MM.1S (cell line): ENCODE measurements at places on chromosomes 5 and 9.

- no peak for DNase-seq
These were observed 2326.0 kb upstream of the ACO1 start for GRCh38 chr9:30058463-30058862.

DNA sequence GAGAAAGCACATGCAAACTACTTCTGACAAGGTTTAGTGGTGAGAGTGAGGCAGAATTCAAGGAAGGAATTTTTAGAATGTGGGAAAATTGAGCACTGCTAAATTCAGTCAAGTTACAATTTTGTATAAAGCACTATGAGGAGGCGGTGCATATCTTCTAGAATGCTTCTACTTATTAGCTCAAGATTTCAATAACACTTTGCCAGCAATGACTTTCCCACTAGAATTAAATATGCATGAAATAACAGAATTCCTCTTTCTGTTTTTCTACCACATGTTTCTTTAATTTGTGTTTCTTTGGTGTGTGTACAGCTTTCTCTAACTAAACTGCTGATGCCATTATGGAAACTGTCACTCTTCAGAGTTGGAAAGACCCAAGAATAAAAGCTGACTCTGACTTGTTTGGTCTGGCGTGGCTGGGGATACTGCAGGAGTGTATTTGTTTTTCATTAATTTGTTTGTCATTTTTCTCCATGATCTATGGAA, 163.5 kb downstream of the ARSB start:
- DNase-seq, result no peak

DNA sequence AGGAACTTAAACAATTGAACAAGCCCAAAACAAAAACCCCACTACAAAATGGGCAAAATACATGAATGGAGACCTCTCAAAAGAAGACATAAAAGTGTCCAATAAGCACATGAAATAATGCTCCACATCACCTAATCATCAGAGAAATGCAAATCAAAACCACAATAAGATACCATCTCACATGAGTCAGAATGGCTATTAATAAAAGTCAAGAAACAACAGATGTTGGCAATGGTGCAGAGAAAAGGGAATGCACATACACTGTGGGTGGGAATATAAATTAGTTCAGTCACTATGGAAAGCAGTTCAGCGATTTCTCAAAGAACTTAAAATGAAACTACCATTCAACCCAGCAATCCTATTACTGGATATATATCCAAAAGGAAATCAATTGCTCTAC, 337.4 kb upstream of the GRIA1 start:
- DNase-seq, result peak; percentile 8

DNA sequence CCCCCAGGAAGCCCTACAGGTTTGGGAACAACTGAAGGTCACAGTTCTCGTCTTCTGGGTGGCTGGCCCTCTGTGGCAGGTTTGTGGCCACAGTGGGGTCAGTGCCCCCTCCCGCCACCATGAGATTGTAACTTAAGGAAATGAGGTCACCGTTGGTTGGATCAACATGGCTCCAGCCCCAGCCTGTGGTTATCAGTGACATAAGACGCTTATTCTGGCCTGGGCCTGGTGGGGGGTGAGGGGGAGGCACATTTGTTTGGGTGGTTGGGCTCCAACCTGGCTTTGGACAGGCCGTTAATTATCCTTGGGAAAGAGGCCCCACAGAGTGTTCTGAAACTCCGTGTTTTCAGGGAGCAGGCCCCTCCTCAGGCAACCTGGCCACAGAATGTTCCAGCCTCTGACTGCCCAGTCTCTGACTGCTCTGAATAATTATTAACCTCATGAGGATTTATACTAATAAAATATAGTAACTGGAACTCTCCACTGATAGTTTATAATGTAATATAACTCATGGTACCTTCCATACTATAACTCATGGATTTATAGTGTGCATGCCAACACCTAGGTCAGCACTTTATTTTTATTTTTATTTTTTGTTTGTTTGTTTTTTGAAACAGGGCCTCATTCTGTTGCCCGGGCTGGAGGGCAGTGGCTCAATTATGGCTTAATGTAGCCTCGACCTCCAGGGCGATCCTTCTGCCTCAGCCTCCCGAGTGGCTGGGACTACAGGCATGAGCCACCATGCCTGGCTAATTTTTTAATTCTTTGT, 58.0 kb upstream of the RPL26L1 start:
- no peak for DNase-seq

DNA sequence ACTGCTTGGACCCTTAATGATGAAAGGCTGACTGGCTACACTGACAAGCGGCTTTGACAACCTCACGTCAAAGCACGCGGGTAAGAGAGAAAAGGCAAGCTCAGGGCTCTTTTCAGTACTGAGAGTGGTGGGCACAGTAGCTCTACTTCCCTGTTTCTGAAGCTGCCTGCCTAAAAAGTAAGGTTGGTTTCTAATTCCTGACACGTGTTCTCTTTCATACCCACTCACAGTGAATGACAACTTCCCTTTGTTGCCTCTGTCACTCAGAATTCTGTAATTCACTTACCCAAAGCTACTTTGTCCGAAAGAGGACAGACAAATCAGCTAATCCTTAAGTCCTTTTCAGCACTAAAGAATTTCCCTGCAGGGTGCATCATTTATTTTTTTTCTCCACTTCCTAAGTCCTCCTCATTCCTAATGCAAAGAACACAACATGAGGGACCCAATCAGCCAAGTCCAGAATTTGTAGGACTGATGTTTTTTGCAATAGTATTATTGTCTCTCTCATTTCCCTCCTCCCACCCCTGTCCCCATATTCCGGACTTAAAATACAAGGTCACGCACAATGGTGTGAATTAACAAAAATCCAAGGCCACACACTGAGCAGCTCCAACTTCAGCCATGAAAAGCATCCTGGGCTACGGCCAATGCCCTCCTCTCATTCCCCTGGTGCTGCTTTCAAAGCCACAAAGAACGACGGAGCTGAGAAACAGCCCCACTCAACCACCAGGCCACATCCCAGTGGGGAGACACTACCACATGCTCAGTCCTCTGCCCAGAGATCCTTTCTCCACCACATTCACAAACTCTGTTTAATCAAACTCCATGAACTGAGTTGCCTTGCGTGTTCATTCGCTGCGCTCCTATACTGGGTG, 221.0 kb downstream of the TSSK1B start:
- peak; percentile 65 for DNase-seq

- no peak for DNase-seq
These were observed 13.4 kb upstream of the RAD23B start for GRCh38 chr9:107269681-107270080.

DNA sequence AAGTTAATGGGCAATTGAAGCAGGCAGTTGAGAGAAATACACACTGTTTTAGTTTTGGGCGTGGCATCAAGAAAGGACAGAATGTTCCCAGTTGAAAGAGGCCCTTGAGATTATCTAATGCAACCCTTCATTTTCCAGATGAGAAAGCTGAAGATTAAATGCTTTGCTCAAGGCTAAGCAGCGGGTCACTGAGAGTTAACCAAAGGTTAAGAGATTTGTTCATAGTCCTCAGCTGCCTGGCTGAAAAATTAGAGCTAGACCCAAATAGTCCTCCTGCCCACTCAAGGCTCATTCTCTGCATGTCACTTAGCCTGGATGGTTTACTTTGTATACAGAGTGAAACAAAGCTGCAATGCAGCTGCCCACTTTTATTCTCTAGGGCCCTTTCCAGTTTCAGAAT, 46.7 kb upstream of the MAMDC2 start:
- DNase-seq, result no peak

- DNase-seq, result no peak
These were observed 182.2 kb downstream of the PDE4D start for GRCh38 chr5:59711310-59711709.

DNA sequence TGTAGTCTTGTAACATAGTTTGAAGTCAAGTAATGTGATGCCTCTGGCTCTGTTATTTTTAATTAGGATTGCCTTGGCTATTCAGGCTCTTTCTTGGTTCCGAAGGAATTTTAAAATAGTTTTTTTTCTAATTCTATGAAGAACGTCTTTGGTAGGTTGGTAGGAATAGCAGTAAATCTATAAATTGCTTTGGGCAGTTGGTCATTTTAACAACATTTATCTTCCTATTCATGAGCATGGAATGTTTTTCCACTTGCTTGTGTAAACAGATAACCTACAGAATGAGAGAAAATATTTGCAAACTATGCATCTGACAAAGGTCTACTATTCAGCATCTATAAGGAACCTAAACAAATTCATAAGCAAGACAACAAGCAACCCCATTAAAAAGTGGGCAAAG, 173.2 kb upstream of the TRPC7 start:
- no peak for DNase-seq

GRCh38 chr9:133728856-133729616, 9.1 kb downstream of the SARDH start:
- no peak for DNase-seq

DNA sequence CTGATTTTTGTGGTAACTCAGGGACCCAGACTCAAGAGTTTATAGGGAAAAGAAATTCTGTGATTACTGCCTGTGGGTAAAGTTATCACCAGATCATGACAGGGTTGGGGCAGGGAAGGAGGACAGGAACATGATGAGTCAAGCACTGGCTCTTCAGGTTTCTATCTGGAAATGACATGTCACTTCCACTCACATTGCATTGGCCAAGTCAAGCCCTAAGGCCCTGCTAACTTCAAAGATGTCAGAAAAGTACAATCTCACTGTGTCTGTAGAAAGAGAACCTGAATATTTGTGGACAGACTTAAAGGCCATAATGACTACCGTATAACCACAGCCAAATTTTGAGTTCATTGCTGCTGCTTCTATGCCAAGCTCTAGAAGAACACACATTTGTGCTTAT, 187.7 kb downstream of the TLE4 start:
- DNase-seq, result no peak

GRCh38 chr5:171444582-171444981, 25.1 kb downstream of the FGF18 start:
- no peak for DNase-seq

- no peak for DNase-seq
These were observed 23.3 kb upstream of the COL5A1 start for GRCh38 chr9:134618163-134618832.

DNA sequence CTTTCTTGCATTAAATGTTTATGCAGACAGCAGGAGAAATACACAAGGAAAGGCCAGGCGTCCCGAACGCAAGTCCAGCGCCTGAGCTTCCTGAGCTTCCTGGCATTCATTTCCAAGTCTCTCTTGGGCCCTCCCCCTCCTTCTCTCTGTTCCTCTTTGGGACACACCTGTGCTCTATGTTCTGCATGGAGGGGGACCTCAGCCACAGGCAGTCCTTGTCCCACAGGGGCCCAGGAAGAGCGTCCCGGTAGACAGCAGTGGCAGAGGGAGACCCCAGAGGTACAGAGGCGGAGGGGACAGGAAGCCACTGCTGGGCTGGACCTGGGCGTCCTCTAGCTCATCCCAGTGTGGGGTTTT, 221.3 kb downstream of the C9orf50 start:
- no peak for DNase-seq

DNA sequence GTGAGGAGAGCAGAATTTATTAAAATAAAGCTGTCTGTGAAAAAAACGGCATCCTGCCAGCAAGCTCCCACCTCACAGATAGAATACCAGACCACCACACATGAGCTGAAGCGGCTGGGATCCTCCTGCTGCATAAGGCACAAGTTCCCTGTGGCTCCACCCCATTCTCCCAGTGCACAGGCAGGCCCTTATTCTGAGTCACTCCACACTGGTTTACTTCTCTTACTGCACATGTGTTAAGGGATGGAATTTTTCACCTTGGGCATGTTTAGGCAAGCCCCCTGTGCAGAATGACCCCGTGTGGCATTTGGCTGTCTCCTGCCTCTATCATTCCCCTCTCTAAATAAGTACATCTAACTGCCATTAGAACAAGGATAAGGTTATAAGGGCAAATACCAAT, 115.0 kb upstream of the ELAVL2 start:
- no peak for DNase-seq

DNA sequence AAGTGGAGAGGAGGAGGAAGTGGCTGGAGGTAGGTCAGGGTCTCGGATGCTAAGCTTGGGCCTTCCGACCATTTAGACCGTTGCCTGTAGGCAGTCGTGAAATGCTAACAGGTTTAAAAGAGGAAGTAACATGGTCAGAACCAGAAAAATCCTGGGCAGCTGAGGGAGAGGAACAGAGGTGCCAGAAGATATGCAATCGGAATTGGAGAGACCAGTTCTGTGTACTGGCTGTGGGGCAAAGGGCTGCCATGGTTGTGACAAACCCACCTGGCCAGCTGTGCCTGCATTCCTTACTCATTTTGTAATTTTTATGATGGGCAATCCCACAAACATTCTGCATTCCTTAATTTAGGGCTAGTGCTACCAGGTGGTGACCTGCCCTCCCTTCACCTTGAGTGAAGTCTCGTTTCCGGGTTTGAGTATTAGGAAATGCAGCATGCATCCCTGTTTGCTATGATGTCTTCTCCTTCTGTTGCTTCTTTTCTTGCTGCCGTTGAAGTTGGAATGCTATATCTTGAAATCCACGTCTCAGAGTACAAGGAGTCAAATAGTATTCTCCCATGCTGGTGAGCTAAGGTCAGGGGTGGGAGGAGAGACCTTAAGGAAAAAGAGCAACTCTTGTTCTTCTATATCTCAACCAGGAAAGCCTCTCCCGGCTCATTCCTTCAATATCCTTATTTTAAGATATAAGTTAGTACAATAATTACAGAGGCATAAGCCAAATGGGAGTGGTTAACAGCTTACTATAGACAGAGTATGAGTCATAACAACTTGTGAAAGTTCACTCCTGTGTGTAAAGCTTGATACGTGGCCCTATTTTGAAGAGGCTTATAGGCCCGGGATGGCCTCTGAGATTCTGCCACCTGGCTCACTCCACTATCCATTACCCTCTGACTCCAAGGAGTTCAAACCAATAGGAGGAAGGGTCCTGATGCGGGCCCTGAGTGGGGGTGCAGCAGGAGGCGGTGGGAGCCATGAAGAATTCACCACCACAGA, 37.0 kb downstream of the B4GALT1 start:
- no peak for DNase-seq

- DNase-seq, result peak; percentile 54
These were observed 186.2 kb downstream of the FANCC start for GRCh38 chr9:95131023-95131943.

DNA sequence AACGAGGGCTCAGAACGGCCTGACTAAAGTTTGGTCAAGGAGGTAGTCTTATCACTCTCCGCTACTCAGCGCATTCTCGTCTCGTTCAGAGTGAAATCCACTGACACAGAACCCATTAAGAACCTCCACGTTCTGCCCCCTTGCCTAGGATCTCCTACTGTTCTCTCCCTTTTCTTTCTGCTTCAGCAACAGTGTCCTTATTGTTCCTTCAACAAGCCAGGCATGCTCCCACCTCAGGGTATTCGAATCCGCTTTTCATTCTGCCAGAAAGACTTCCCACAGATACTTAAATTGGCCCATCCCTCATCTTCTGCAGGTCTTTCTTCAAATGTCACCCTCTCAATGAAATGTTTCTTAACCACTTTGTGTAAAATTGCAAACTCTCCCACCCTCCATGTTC, 4.3 kb upstream of the ZNF354C start:
- no peak for DNase-seq

- DNase-seq, result no peak
These were observed 205.1 kb downstream of the ARHGEF28 start for GRCh38 chr5:73831066-73831465.
